Activated naive CD4-positive, alpha-beta T cell treated with anti-CD3 and anti-CD28 coated beads for 36 hours (primary cell): ENCODE measurements at places on chromosomes 1 and 21.
A peak's percentile ranks its signal among the peaks of the same experiment; 100 is the strongest.

GRCh38 chr1:206066479-206067171, 13.7 kb downstream of the RHEX start:
- H3K36me3 ChIP-seq = no peaks in the 10 kb centered on the region
- H3K4me1 ChIP-seq = peaks cover 16% of the 10 kb centered on the region
- no peak overlapping the region for H3K27ac ChIP-seq
- peaks cover 7% of the 10 kb centered on the region for H3K27me3 ChIP-seq
- peak; percentile 28 for DNase-seq

GRCh38 chr1:158104891-158105290, 75.8 kb upstream of the CD1D start:
- no peak overlapping the region for H3K4me3 ChIP-seq
- H3K4me1 ChIP-seq = peaks cover 7% of the 10 kb centered on the region

DNA sequence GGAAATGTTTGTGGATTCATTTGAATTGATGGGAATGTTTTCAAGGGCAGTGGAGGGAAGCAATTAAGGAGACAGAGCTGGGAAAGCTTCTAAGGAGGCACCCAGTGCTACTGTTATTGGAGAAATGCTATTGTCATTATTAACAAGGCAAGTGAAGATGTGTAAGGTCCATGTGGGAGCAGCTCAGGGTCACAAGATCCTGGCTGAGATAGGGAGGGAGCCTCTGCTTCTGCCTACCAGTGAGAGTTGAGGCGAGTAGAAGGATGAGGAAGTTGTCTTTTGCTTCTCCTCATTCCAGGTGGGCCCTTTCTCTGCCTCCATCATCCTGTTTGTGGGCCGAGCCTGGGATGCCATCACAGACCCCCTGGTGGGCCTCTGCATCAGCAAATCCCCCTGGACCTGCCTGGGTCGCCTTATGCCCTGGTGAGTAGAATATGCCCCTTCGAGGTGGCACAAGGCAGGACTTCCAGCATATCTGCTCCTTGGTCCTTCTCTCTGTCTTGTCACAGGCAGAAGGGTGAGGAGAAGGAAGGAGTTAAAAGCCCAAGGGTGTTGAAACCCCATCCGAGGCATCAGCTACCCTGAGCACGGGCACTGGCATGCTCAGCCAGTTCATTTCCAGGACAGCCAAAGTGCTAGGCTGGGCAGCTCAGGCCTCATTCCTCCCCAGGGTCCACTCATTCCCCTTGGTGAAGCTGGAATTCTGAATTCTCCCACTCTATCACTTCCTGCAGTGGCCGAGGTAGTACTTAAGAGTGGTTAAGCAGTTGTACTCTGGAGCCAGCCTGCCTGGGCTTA, 3.7 kb downstream of the MFSD2A start:
- H3K27me3 ChIP-seq = no peaks in the 10 kb centered on the region
- peaks cover 46% of the 10 kb centered on the region for H3K36me3 ChIP-seq
- no peak for DNase-seq
- H3K4me3 ChIP-seq = no peak overlapping the region
- peaks cover 39% of the 10 kb centered on the region for H3K4me1 ChIP-seq

DNA sequence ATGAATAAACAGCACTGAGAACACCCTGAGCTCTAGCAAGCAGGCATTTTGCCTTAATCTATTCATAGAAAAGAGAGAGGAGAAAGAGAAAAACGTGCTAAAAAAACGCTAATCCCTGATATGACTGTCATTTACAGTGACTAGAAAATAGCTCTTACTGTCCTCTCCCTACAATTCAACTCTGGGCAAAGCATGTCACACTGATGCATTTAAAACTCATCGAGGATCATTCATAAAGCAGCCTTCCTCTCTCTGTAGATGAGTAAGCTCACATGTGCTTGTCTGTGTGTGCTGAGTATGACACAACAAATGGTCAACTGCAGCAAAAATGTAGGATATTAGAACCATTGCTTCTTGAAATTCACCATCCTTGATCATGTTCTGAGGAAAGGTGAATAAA, 109.0 kb downstream of the SGIP1 start:
- H3K27ac ChIP-seq = no peak overlapping the region
- H3K4me3 ChIP-seq = no peak overlapping the region
- no peaks in the 10 kb centered on the region for H3K36me3 ChIP-seq
- no peak for DNase-seq
- no peaks in the 10 kb centered on the region for H3K4me1 ChIP-seq
- no peaks in the 10 kb centered on the region for H3K27me3 ChIP-seq

- H3K36me3 ChIP-seq = peaks cover 12% of the 10 kb centered on the region
- peaks cover 6% of the 10 kb centered on the region for H3K4me1 ChIP-seq
- no peak for DNase-seq
- no peak overlapping the region for H3K4me3 ChIP-seq
- H3K27ac ChIP-seq = no peak overlapping the region
These were observed 10.1 kb downstream of the DOP1B start for GRCh38 chr21:36166705-36167104.

GRCh38 chr1:200411406-200412257, 1.8 kb upstream of the ZNF281 start:
- H3K27ac ChIP-seq = no peak overlapping the region
- peaks cover 44% of the 10 kb centered on the region for H3K4me1 ChIP-seq
- DNase-seq = no peak
- H3K36me3 ChIP-seq = peaks cover 22% of the 10 kb centered on the region
- no peaks in the 10 kb centered on the region for H3K27me3 ChIP-seq

GRCh38 chr21:46286648-46287002, 483 bp downstream of the YBEY start:
- peak overlapping the region; percentile 98 for H3K4me3 ChIP-seq
- peak overlapping the region; percentile 96 for H3K27ac ChIP-seq
- no peaks in the 10 kb centered on the region for H3K27me3 ChIP-seq
- peaks cover 54% of the 10 kb centered on the region for H3K4me1 ChIP-seq

DNA sequence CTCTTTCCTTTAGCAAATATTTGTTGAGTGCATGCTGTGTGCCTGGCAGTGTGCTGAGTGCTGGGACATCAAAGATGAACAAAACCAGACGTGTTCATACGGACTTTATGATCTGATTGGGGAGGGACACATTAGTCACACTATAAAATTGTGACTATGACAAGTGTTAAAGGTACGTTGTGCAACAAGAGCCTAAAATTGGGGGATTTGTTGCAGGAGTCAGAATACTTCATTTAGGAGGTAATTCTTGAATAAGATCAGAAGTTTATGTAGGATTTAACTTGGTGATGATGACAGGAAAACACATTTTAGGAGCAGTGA, 29.6 kb downstream of the B3GALT2 start:
- DNase-seq = no peak
- no peak overlapping the region for H3K4me3 ChIP-seq
- H3K27me3 ChIP-seq = no peaks in the 10 kb centered on the region
- no peak overlapping the region for H3K27ac ChIP-seq

DNA sequence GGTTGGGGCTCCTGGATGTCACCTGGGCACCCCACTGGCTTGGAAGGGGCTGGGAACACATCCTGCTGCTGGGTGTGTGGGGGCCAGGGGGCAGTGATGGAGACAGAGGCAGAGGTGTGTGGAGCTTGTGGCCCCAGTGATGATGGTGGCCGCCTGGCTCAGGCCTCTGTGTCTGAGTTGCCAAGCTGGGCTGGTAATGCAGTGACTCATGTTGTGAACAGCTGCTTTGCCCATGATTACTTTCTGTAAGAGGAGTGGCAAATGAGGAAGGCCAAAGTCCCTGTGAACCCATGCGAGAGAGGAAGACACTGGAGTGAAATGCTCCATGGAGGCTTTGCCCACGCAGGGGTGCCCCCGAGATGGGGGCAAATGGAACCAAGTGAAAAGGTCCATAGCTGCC, 86.8 kb downstream of the KCNJ6 start:
- H3K4me3 ChIP-seq = no peak overlapping the region
- no peaks in the 10 kb centered on the region for H3K36me3 ChIP-seq
- no peak for DNase-seq
- H3K4me1 ChIP-seq = no peaks in the 10 kb centered on the region
- H3K27me3 ChIP-seq = peaks cover 14% of the 10 kb centered on the region

DNA sequence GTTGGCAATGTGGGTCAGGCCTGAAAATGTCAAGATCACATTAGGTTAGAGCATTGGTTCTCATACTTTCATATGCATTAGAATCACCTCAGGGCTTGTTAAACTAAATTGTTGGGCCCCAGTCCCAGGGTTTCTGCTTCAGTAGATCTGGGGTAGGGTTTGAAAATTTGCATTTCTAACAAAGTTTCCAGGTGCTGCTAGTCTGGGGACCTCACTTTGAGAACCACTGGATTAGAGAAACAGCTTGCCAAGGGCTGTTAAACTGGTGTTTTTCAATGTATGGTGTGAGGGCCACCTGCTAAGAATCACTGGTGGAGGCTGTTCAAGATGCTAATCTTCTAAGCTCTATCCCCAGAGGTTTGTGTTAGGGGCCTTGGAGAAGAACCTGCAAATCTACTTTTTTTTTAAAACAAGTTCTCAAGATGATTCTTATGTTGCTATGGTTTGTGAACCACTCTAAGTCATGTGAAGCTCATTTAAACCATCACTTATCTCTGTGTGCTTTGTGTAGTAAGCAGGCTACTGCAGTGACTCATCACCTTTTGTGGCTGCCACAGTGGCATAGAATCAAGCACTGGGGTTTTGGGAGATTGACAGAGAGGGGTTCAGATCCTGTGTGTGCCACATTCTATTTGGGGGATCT, 152.2 kb downstream of the S1PR1 start:
- H3K4me3 ChIP-seq = no peak overlapping the region
- peak; percentile 43 for DNase-seq
- peaks cover 7% of the 10 kb centered on the region for H3K4me1 ChIP-seq

- no peak overlapping the region for H3K27ac ChIP-seq
- DNase-seq = no peak
- H3K4me1 ChIP-seq = no peaks in the 10 kb centered on the region
- H3K4me3 ChIP-seq = no peak overlapping the region
These were observed 13.9 kb upstream of the PRELP start for GRCh38 chr1:203461717-203462116.

DNA sequence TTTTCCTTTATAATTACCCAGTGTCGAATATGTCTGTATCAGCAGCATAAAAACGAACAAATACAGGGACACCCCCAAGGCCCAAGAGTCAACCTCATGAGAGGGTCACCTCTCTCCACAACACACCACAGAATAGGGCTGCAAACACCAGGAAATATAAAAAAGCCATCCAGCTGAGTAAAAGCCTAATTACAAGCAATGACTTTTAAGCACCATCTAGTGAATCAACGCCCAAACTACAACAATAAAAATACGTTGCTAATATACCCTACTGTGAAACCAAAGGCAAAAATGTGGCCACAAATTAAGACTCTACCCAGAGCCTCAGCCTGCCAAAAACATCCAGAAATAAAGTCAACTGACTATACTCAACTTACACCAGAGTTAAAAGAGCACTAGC, 817.9 kb upstream of the NEGR1 start:
- H3K36me3 ChIP-seq = no peaks in the 10 kb centered on the region
- H3K27me3 ChIP-seq = no peaks in the 10 kb centered on the region
- H3K27ac ChIP-seq = no peak overlapping the region
- no peaks in the 10 kb centered on the region for H3K4me1 ChIP-seq
- no peak for DNase-seq
- no peak overlapping the region for H3K4me3 ChIP-seq

GRCh38 chr21:37045556-37045955, 27.3 kb downstream of the PIGP start:
- no peak overlapping the region for H3K27ac ChIP-seq
- H3K4me3 ChIP-seq = no peak overlapping the region
- H3K27me3 ChIP-seq = peaks cover 4% of the 10 kb centered on the region

DNA sequence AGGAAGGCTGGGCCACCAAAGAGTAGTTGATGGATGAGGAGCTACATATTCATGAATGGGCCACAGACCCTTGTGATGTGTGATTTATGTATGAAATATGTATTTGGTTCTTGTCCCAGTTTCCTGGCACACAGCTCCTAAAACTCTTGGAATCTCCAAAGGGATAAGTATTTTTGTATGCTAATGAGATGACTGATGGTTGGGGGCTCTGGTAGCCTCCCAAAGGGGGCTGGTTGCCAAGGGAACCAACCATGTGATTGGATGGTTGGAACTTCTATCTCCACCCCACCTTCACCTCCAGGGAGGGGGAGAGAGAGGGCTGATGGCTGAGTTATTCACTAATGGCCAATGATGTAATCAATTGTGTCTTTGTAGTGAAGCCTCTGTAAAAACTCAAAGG, 77.1 kb downstream of the ZNF281 start:
- H3K27me3 ChIP-seq = no peaks in the 10 kb centered on the region
- no peak for DNase-seq
- no peaks in the 10 kb centered on the region for H3K36me3 ChIP-seq
- H3K4me1 ChIP-seq = peaks cover 18% of the 10 kb centered on the region
- no peak overlapping the region for H3K4me3 ChIP-seq

DNA sequence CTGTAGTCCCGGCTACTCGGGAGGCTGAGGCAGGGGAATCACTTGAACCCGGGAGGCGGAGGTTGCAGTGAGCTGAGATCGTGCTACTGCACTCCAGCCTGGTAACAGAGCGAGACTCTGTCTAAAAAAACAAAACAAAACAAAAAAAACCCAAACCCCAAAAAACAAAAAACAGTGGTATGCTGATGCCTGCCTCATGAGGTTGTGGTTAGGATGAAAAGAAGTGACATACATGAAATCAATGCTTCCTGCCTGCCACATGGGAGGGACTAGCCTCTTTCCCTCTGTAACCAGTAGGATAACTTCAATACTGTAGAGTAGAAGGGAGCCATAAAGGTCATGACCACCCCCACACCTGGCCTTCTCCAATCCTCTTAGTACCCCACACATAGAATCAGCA, 55.2 kb downstream of the TENT5C start:
- H3K27me3 ChIP-seq = peaks cover 7% of the 10 kb centered on the region
- H3K4me1 ChIP-seq = peaks cover 92% of the 10 kb centered on the region
- DNase-seq = peak; percentile 61
- H3K4me3 ChIP-seq = no peak overlapping the region
- peak overlapping the region; percentile 75 for H3K27ac ChIP-seq
- peaks cover 6% of the 10 kb centered on the region for H3K36me3 ChIP-seq

DNA sequence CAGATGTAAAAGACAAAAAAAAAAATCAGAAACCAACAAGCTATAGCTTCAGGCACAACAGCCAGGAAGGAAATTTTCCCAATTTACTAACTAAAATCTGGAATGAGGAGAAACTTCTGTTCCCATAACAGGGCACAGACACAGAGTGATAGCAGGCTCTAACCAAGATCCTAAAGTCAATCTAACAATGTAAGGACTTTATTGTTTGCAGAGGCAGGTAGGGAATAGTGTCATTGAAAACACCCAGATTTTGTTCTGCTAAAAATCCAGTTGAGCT, 166.6 kb upstream of the ATP1B1 start:
- H3K27me3 ChIP-seq = peaks cover 14% of the 10 kb centered on the region
- no peaks in the 10 kb centered on the region for H3K36me3 ChIP-seq
- no peak overlapping the region for H3K4me3 ChIP-seq
- DNase-seq = no peak
- no peaks in the 10 kb centered on the region for H3K4me1 ChIP-seq

DNA sequence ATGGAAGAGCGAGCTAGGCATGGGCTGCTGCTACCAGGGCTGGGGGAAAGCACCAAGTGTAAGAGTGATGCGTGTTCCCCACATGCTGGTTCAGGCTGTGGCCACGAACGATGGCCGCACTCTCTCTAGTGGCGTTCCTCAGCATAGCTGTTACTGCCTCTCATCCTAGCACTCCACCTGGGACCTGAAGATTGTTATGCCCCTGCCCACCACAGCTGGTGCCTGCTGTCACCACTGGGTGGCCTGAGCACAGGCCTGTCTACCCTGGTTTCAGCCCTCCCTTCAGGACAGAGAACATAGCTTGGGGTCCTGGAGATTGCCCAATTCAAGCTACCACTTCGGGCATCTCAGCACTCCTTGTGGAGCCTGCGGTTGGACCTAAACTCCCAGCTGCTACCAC, 80.1 kb upstream of the PDC start:
- H3K4me1 ChIP-seq = no peaks in the 10 kb centered on the region
- no peak overlapping the region for H3K27ac ChIP-seq
- DNase-seq = no peak
- H3K27me3 ChIP-seq = no peaks in the 10 kb centered on the region
- no peaks in the 10 kb centered on the region for H3K36me3 ChIP-seq

- H3K27ac ChIP-seq = peak overlapping the region; percentile 99
- H3K4me1 ChIP-seq = peaks cover 69% of the 10 kb centered on the region
- no peaks in the 10 kb centered on the region for H3K27me3 ChIP-seq
- peaks cover 2% of the 10 kb centered on the region for H3K36me3 ChIP-seq
- peak overlapping the region; percentile 27 for H3K4me3 ChIP-seq
These were observed 103.2 kb upstream of the RUNX3 start for GRCh38 chr1:25033030-25033827.
